Progenitor cell of endocrine pancreas (in vitro differentiated cells): ENCODE measurements at places on chromosomes 3 and 15. TPM values are rescaled to one million over a fixed set of nuclear protein-coding genes. Genes with fewer than 3 reads are reported as not detected.

TBL1XR1 gene
- total RNA-seq = 181 and 207 TPM in 2 replicates

TNFAIP8L3 gene
- total RNA-seq = 0.27 TPM in 1 of 2 replicates, not detected in the other

- no peaks in the 10 kb centered on the region for H3K36me3 ChIP-seq
- no peak for DNase-seq
- no peak overlapping the region for H3K27ac ChIP-seq
- no peak overlapping the region for H3K4me3 ChIP-seq
Measured at GRCh38 chr3:133371676-133372075, 28.2 kb upstream of the BFSP2 start.

GRCh38 chr15:83106994-83107840 is at the start of gene TM6SF1:
Gene TM6SF1, plus strand, starts transcription at chr15:83107645. Its CDS starts 36 bp downstream, at chr15:83107681.
- H3K27ac ChIP-seq = peak within 1 kb of the TSS; percentile 42
- H3K4me1 ChIP-seq = peaks cover 2% of the 10 kb centered on the region
- H3K4me3 ChIP-seq = peak within 1 kb of the TSS; percentile 73
- no peaks in the 10 kb centered on the region for H3K36me3 ChIP-seq
- peak; percentile 35 for DNase-seq

CLEC3B gene
- not detected in 2 replicates for total RNA-seq

DNA sequence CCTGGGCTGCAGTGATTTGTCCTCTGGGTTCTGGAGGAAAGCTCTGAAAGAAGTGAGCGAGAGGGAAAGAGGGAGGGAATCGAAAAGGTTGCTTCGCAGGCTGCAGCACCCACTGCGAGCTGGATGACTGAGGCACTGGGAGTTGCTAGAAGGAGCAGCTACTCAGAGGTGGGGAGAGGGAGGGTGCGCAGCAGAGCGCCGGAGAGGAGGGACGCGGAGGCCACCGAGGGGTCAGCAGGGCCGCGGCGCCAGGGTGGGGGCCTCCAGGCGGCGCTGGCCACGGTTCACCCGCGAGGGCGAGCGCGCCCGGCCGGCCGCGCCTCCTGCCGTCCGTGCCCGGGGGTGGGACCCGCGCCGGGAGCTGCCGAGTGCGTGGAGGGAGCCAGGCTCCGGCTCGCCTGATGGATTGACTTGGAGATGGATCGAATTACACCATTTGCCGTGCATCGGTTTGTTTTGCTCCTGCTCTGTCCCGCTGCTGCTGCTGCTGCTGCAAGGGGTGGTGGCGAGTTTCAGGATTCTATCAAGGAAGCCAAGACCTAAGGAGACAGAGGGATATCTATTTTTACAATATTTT is at the start of gene SEMA6D:
Gene SEMA6D, plus strand, starts transcription at position 470 of the 577 bp plus-strand sequence. CDS start 42,294 bp downstream, outside the sequence.
- peak within 1 kb of the TSS; percentile 90 for H3K27ac ChIP-seq
- no peaks in the 10 kb centered on the region for H3K36me3 ChIP-seq
- peaks cover 27% of the 10 kb centered on the region for H3K4me1 ChIP-seq
- DNase-seq = peak; percentile 81

GRCh38 chr3:172522871-172523818 is at the start of gene TNFSF10:
Gene TNFSF10, minus strand, starts transcription at chr3:172523430. Its CDS starts 46 bp downstream, at chr3:172523384.
- H3K27ac ChIP-seq = peak within 1 kb of the TSS; percentile 33
- H3K4me1 ChIP-seq = peaks cover 8% of the 10 kb centered on the region
- no peaks in the 10 kb centered on the region for H3K27me3 ChIP-seq
- H3K4me3 ChIP-seq = peak within 1 kb of the TSS; percentile 55
- no peak for DNase-seq
- H3K36me3 ChIP-seq = no peaks in the 10 kb centered on the region

SLC28A2 gene
- total RNA-seq = 1.2 and 1.7 TPM in 2 replicates

GRCh38 chr15:65414841-65415621 is 7.7 kb downstream of the IGDCC4 start:
- DNase-seq = no peak
- H3K27me3 ChIP-seq = peaks cover 30% of the 10 kb centered on the region
- H3K4me1 ChIP-seq = peaks cover 23% of the 10 kb centered on the region
- H3K4me3 ChIP-seq = no peak overlapping the region

LMAN1L gene
- total RNA-seq = not detected in 2 replicates

POPDC2 gene
- 2.9 and 3.8 TPM in 2 replicates for total RNA-seq

DNA sequence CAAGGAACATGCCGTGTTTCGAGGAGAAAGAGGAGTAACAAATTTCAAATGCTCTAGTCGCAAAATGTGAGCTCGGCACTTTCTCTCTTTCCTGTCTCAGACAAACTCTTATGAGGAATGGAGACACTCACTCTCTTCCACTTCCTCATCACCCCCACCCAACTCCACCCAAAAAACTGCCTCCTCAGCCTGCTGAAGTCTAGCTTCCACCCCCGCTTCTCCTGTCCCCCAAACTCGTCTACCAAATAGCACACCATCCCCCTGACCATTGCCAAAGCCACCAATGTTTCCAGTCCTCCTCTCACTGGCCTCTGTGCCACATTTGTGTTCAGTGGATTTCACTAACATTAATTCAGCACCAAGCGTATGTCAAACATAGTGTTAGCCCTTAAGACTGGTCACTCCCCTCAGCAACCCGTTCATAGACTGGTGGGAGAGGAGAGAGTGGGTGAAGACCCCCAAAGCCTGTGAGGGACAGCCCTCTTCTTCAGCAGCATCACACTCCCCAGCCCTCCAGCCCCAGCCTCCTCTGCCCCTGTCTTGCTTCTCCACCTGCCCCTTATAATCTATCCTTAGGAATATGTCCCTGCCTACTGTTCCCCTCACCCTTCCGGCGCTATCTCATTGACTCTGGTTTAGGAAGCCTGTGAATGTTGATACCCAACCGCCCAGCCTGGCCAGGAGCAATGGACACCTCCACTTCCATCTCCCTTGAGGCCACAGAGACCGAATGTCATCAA is 77.3 kb downstream of the FAM174B start:
- no peak for DNase-seq
- H3K4me1 ChIP-seq = no peaks in the 10 kb centered on the region
- H3K4me3 ChIP-seq = no peak overlapping the region
- no peaks in the 10 kb centered on the region for H3K36me3 ChIP-seq
